ENCODE measurements at places on chromosomes 7 and 10. TPM values are rescaled to one million over a fixed set of nuclear protein-coding genes. Genes with fewer than 3 reads are reported as not detected.

DNA sequence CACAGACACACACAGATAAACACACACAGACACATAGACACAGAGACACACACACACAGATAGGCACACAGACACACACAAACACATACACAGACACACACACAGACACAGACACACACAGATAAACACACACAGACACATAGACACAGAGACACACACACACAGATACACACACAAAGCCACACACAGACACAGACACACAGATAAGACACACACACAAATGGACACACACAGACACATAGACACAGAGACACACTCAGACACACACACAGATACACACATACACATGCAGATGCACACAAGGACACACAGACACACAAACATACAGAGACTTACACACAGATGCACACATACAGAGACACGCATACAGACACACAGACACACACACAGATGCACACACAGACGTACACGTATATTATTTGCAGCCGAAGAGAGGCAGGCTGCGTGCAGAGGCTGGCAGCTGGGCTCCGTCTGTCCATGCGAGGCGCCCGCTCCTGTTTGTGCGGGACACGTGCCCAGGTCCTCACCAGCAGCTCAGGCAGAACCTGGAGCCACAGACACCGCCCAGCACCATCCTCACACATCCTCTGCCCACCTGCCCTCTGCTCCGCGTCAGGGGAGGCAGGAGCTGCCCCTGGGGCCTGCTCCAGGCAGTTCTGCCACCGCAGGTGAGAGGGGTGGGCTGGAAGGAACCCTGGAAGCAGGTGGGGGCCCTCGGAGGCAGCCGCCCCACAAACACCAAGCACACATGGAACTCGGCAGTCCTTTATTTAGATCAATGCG is 1.2 kb downstream of the CALML5 start:
- DNase-seq = no peak
- peaks cover 17% of the 10 kb centered on the region for H3K27me3 ChIP-seq
- H3K27ac ChIP-seq = no peak overlapping the region
- H3K4me1 ChIP-seq = no peaks in the 10 kb centered on the region
- no peak overlapping the region for H3K4me3 ChIP-seq

DNA sequence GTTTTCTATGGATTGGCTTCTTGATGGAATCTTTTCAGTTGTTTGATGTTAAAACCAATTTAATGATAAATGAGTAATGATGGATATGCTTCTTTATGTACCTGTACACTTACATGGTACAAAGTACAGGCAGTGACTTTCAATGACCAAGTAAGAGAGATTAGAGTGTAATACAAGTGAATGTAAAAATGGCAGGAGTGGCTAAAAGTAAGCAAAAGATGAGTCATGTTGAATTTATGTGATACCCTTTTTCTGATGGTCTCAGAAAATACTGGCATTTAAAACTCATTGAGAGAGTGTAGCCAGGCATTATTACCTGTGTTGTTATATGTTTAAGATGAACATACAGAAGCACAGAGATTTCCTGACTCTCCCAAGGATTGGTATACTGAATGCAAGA is 97.1 kb downstream of the GPR85 start:
- H3K4me3 ChIP-seq = no peak overlapping the region
- H3K27me3 ChIP-seq = peaks cover 12% of the 10 kb centered on the region
- H3K36me3 ChIP-seq = no peaks in the 10 kb centered on the region
- no peak overlapping the region for H3K27ac ChIP-seq
- H3K4me1 ChIP-seq = no peaks in the 10 kb centered on the region

The KCNIP2 gene
- total RNA-seq = 2.3 TPM

DNA sequence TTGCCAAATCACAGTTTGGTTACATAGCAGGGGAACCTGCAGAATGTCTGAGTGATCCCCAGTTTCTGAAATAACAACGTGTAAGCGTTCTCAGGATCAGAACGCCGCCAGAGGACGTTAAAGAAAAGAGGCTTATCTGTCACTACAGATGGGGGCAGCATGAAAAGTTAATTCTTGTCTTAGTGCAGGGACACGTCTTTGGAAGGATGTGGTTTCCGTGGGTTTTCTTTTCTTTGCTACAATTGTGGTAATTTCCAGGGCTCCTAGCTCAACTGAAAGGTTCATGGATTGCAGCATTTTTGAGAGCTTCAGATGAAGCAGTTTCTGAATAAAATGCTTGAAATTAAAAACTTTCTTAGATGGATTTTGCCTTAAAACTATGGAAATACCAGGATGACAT is 106.6 kb downstream of the PRKCQ start:
- peak overlapping the region; percentile 26 for H3K4me3 ChIP-seq
- H3K4me1 ChIP-seq = peaks cover 58% of the 10 kb centered on the region
- H3K27me3 ChIP-seq = no peaks in the 10 kb centered on the region
- peak overlapping the region; percentile 100 for H3K27ac ChIP-seq
- DNase-seq = peak; percentile 83

DNA sequence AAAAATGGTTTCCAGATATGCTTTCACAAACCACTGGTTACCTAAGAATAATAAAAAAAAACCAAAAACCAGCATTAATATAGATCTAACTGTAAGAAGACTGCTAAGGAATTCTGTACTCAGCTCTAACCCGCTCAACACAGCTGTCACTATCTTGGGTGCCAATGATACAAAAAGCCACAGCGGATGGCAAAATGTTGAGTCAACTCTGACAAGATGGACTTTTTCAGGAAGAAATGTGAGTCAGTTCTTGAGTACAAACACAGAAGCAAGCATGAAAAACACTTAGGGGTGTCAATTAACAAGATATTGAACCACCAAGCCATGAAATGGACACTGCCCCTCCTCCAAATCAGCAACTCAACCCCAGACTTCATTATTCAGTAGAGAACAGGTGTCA is 55.0 kb downstream of the CTTNBP2 start:
- no peaks in the 10 kb centered on the region for H3K36me3 ChIP-seq
- no peaks in the 10 kb centered on the region for H3K27me3 ChIP-seq
- DNase-seq = no peak
- no peak overlapping the region for H3K27ac ChIP-seq

- H3K27me3 ChIP-seq = peaks cover 8% of the 10 kb centered on the region
- H3K4me3 ChIP-seq = no peak overlapping the region
- H3K4me1 ChIP-seq = no peaks in the 10 kb centered on the region
These were observed 285.9 kb downstream of the LRMDA start for GRCh38 chr10:75717126-75717916.

DNA sequence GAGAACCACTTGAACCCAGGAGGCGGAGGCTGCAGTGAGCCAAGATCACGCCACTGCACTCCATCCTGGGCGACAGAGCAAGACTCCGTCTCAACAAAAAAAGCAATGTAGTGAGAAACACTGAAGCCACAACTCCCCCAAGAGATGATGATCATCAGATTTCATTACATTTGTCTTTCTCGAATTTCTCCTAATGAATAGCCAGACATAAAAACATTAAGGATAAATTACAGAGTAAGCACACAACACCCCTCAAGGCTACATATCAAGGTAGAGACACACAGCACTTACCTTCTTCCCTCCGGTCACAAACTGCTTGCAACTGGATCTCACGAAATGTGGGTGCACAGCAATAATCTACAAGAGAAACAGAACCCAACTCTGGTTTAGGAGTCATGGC is 91.5 kb downstream of the VPS41 start:
- no peak for DNase-seq
- H3K27me3 ChIP-seq = no peaks in the 10 kb centered on the region
- H3K36me3 ChIP-seq = peaks cover 18% of the 10 kb centered on the region
- H3K27ac ChIP-seq = no peak overlapping the region
- no peak overlapping the region for H3K4me3 ChIP-seq

DNA sequence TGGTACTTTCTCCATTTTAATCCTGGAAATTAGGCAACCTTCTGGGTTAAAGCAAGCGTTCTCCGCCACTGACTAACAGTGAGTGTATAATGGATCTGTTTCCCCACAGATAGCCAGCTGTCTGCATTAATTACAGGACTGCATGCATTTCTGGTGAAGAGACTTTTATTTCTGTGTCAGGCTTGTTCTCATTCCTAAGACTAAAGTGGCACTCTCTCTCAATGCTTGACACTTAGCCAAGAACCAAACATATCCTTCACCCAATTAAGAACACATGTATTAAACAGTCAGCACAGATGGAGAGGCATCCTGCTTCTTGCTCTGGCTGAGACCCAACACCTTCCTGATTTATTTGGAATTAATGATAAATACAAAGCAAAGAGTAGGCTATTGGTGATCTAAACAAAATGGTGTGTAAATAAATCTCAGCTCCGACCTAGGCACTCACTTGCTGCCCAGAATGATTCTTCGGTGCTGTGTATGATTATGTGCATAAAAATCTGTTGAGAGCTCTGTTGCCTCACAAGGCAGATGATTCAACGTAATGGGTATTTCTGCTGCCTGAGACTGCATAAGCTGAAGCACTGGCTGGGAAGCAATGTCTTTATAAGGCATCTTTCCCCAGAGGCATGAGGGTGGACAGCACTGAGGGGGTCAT is 16.8 kb downstream of the CALU start:
- no peaks in the 10 kb centered on the region for H3K27me3 ChIP-seq
- no peak for DNase-seq
- H3K36me3 ChIP-seq = peaks cover 45% of the 10 kb centered on the region
- H3K4me1 ChIP-seq = no peaks in the 10 kb centered on the region

DNA sequence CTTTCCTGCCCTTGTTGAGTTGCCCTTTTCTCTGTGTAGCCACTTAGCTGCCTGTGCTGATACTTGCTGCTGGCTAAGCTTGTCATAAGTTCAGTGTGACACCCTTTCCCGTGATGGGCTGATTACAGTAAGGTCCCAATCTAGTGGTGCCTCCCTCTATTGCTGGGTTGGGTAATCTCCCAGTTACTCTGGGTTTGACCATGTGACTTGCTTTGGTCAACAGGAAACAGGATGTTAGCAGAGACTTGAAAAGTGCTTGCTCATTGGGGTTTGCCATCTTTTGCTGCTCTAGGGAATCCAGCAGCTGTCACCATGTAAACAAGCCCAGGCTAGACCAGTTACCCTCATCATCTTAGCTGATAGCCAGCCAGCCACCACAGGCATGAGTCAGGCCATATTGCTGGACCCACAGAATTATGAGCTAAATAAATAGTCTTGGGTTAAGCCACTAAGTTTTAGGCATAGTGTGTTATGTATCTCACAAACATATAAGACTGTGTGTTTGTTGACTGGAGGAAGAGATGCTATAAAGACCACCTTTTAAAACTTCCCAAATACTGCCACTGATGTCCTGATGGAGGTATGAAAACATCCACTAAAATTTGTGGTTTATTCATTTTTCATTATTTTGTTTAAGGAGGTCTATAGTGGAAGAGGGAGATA is 4.0 kb upstream of the LEP start:
- peaks cover 20% of the 10 kb centered on the region for H3K27me3 ChIP-seq
- no peak overlapping the region for H3K4me3 ChIP-seq
- H3K27ac ChIP-seq = peak overlapping the region; percentile 71
- H3K36me3 ChIP-seq = peaks cover 20% of the 10 kb centered on the region
- peaks cover 12% of the 10 kb centered on the region for H3K4me1 ChIP-seq
- DNase-seq = peak; percentile 75

- H3K27me3 ChIP-seq = peaks cover 39% of the 10 kb centered on the region
- DNase-seq = no peak
- peaks cover 5% of the 10 kb centered on the region for H3K4me1 ChIP-seq
- H3K4me3 ChIP-seq = peak overlapping the region; percentile 16
- H3K36me3 ChIP-seq = peaks cover 4% of the 10 kb centered on the region
These were observed 876 bp downstream of the GNAI1 start for GRCh38 chr7:80135309-80136104.

- H3K27me3 ChIP-seq = no peaks in the 10 kb centered on the region
- H3K27ac ChIP-seq = no peak overlapping the region
- no peaks in the 10 kb centered on the region for H3K4me1 ChIP-seq
- DNase-seq = no peak
- H3K4me3 ChIP-seq = no peak overlapping the region
- H3K36me3 ChIP-seq = no peaks in the 10 kb centered on the region
These were observed 83.9 kb downstream of the JAZF1 start for GRCh38 chr7:28096713-28097112.

DNA sequence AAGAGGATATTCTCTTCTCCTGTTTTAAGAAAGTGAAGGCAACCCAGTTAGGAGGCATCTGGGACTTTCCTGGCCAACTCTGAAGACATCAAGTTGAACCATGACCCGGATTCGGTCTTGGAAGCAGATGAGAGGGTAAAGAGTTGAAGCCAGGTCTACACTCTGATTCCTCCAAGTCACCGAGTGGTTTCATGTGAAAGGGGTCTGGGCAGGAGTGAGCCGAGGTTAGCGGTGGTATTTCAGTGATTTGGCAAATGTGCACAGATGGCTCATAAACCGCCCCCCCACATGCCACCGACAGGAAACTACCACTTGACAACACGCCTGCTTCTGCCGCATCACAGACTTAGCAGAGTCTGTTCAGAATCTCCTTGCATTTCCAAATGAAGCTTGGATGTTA is 11.4 kb upstream of the REPIN1 start:
- DNase-seq = peak; percentile 82
- peaks cover 4% of the 10 kb centered on the region for H3K27me3 ChIP-seq
- peaks cover 6% of the 10 kb centered on the region for H3K36me3 ChIP-seq
- peaks cover 43% of the 10 kb centered on the region for H3K4me1 ChIP-seq
- H3K27ac ChIP-seq = peak overlapping the region; percentile 81
- H3K4me3 ChIP-seq = peak overlapping the region; percentile 46

DNA sequence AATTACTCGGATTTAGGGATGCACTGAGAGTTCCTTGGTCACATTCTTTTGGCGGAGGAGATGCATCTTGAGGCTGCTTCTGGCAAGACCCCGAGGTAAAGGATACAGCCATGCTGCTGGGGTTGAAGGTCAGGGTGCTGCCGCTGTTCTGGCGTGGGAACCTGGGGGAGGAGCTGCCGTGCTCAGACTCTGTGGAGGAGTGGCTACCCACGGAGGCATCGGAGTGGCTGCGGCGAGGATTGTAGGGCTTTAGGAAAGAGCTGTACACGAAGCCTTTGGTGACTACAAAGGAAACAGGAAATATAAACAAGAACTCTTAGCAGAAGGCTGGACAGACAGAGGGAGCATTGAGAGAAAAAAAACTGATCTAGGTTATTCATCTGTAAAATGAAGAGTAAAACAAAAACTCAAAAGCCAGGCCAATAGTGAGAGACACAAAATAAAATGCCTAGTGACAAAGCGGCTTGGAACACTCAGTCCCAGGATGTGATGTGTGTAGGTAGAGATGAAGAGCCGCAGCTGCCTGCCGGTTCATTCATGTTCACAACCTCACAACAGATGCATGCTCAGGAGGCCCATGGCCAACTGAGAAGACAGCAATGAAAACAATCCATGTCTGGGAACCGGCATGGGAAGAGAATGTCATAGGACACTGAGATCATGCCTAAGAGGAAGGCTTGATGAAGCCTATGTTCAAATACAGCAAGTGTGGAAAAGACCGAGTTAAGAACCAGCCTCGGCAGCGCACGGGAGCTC is 97.8 kb downstream of the ABCC2 start:
- no peak overlapping the region for H3K27ac ChIP-seq
- DNase-seq = no peak
- no peaks in the 10 kb centered on the region for H3K36me3 ChIP-seq
- peaks cover 11% of the 10 kb centered on the region for H3K4me1 ChIP-seq

DNA sequence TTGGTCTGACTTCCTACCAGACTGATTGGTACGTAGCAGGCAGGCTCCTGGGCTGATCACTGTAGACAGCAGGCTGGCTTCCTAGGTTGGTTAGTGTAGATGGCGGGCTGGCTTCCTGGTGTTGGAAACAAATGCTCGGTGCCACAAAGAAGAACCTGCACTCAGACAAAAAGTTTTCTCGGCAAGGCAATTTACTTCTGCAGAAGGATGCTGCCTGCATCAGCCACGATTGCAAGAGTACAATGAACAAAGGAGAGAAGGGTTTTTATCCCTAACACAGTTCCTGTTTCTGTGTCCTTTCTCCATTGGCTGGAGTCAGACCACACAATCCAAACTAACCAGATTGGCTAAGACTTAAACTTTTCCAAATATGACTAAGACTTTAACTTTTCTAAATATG is 123.6 kb upstream of the PPP2R2D start:
- no peak overlapping the region for H3K27ac ChIP-seq
- H3K27me3 ChIP-seq = no peaks in the 10 kb centered on the region
- no peak overlapping the region for H3K4me3 ChIP-seq
- no peaks in the 10 kb centered on the region for H3K36me3 ChIP-seq
- no peak for DNase-seq

The SORBS1 gene
- 0.89 TPM for total RNA-seq

Measured in activated CD8-positive, alpha-beta memory T cell treated with anti-CD3 and anti-CD28 coated beads, Interleukin-2, amount 10 ng/mL, durations not matched to agents 7 days and 5 days (primary cell).